ENCODE measurements at places on chromosomes 3 and 15.

- DNase-seq, result peak; percentile 6
Observed at GRCh38 chr3:133663569-133664313, 2.0 kb upstream of the TOPBP1 start.

DNA sequence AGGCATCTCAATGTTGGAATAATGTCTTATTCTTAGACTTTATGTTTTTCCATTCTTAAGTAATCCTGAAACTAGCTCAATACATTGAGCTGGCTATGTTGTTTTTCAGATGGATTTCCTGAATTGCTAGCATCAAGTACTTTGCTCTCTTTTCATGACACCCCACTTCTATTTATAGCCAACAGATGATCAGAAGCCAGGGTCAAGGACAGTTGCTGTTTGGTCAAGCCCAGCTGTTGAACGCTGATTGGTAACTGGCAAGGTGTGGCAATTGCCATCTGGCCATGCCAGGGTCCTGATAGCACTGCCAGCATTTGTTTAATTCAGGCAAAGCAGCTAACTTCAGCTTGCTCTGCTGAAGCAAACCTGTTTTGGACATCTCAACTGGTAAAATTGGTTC is 46.2 kb upstream of the PLCL2 start:
- DNase-seq, result no peak

GRCh38 chr15:70237626-70238025 is 139.9 kb upstream of the TLE3 start:
- DNase-seq, result no peak

DNA sequence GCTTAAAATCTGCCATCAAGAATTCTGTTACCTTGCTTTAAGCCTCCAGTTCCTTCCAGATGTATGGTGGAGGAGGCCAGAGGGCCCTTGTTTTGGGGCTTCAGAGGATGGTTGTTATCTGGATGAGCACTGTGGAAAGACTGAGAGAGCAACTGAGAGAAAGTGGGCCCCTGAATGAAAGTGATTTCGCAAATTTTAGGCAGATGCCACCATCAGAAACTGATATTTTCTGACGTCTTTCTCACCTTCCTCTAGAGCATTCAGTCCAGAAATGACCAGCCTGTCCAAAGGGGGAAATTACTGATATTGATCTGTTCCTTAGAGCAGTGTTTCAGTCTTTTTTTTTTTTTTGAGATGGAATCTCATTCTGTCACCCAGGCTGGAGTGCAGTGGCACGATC is 13.4 kb downstream of the B3GNT5 start:
- no peak for DNase-seq

GRCh38 chr15:29890336-29891095 is 68.2 kb upstream of the TJP1 start:
- DNase-seq, result no peak

- no peak for DNase-seq
Observed at GRCh38 chr3:42500909-42501308, 1.5 kb upstream of the VIPR1 start.

DNA sequence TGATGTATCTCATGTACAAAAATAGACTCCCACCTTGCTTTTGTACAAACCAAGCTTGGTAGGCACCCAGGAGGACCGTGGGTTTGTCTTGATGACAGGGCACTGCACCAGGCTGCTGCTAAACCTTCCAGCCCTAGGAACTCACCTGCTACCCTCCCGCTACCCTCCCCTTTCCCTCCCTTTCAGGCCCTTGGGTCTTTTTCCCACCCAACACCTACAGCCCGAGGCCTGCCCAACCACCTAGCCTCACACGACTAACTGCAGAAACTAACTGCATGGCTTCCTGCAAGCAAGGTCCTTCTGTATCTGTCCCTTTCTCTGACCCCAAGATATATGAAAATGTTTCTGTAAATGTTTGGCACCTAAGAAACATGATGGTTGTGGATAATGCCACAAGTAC is 11.1 kb downstream of the PPM1M start:
- no peak for DNase-seq

DNA sequence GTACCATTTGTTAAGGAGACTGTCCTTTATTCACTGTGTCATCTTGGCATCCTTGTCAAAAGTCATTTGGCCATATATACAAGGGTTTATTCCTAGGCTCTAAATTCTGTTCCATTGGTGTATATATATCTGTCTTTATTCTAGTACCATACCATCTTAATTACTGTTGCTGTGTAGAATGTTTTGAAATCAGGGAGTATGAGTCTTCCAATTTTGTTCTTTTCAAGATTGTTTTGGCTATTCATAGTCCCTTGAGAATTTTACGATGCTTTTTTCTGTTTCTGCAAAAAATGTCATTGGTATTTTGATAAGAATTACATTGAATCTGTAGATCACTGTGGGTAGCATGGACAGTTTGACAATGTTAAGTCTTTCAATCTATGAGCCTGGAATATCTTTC is 28.7 kb downstream of the PFN2 start:
- no peak for DNase-seq

GRCh38 chr3:34357461-34357860 is 559.0 kb downstream of the PDCD6IP start:
- no peak for DNase-seq

DNA sequence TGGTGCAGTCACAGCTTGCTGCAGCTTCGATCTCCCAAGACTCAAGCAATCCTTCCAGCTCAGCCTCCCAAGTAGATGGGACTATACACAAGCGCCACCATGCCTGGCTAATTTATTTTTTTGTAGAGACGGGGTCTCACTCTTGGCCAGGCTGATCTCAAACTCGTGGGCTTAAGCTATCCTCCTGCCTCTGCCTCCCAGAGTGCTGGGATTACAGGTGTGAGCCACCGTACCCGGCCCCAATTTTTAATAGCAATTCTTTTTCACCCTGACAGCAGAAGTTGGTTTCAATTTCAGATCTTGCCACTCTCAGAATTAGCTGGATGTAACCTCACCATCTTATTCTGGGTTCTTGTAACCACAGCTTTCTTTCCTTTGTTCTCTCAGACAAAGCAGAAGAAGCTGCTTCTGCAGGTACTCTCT is 64.8 kb downstream of the TRIM71 start:
- no peak for DNase-seq

DNA sequence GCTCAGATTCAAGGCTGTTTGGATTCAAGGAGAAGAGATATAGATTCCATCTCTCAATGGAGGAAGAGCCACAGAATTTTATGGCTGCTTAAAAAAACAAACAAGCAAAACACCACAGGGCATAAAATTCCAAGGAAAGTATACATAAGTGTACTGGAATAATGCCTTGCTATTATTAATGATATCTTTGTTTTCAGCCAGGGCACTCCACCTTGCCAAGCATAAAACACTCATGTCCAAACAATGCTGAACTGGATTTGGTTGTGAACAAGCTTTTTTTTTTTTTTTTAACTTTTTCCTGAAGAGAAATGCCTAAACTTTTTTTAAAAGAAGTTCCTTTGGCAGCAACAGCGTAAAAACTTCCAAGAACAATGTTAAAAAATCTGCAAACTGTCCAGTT is 4.8 kb upstream of the CLSTN2 start:
- no peak for DNase-seq

DNA sequence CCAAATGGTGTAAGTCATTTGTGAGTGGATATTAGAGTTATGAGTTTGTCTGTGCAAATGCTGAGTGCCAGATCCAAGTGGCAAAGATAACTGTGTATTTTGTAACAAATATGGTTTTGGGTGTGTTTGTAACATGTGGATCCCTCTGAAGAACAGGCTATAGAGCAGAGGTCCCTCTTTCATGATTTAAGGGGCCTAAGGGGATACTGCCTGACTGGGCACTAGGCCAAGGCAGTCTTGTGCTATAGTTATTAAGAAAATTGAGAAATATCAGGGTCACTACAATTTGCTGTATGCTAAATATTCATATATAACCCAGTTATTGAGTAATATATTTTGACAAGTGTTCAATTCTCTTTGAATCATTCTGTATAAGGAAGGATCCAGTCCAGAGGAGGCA is 555.6 kb upstream of the RGMA start:
- DNase-seq, result no peak

- no peak for DNase-seq
Observed at GRCh38 chr3:119731560-119732343, 28.9 kb downstream of the CFAP91 start.

GRCh38 chr3:140249188-140249587 is 314.2 kb downstream of the CLSTN2 start:
- DNase-seq, result no peak

GRCh38 chr3:138450704-138451424 is 16.4 kb downstream of the ESYT3 start:
- DNase-seq, result no peak

- no peak for DNase-seq
Observed at GRCh38 chr3:15845475-15845874, 47.7 kb upstream of the ANKRD28 start.

GRCh38 chr3:101725194-101725889 is 928 bp downstream of the CEP97 start:
- no peak for DNase-seq

- DNase-seq, result no peak
Observed at GRCh38 chr3:138433892-138434275, 532 bp upstream of the ESYT3 start.

DNA sequence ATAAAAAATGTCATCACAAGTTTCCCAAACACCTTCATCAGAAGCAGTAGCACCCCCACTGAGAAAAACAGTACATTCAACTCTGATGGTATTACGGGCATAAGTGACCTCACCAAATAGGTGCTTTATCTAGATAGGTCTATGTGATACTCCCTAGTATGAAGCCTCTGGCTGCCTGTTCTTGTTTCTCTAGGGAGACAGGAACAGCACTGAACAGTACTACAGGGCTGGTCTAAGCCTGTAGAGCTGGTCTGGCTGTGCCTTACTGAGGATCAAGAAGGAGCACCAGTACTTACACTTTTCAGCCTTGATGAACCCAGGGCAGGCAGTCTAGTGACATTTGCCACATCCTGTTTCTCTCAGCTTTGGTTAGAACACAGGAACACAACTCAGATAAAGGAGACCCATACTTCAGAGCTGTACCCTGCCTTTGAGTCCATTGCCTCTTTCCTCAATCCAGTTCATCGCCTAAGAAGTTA is 35.9 kb downstream of the OXNAD1 start:
- DNase-seq, result no peak

GRCh38 chr15:100131321-100132224 is 210.2 kb downstream of the ADAMTS17 start:
- DNase-seq, result no peak

DNA sequence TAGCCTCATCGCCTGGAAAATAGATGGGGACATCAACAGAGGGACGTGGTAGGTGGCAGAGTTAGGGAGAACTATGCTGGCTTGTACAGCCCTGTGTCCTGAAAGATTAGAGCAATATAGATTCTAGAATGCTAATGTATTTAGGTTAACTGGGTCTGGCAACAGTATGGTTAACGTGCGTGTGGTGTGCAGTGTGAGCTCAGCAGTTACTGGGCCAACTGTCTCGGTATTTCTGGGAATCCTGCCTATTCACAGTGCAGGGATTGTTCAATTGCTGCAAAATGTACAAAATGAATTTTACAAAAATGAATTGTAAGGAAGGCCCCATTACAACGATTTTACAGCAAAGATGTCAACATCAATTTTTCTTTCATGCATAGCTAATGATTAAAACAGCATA is 20.6 kb downstream of the MEIS2 start:
- no peak for DNase-seq

DNA sequence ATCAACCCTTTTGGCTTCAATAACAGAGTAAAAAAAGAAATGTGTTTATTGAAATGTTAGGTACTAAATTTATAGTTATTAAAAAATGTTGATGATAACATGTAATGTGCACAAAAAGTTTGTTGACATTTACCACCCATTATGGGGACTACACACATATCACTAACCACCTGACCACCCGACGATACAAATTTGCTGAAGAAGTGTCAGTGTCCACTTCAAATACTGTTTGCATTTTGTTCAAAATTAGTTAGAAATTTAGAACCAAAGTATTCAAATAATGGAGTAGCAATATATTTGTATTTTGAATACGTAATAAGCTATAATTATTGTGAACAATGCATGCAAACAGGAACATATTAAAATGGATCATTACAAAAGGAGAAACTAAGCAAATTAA is 54.4 kb downstream of the KCNH8 start:
- DNase-seq, result no peak

All from stimulated activated CD4-positive, alpha-beta T cell treated with anti-CD3 and anti-CD28 coated beads, TNF-alpha, amount 100 ng/mL, for 4 hours (primary cell).